MCF 10A (cell line): ENCODE measurements at places on chromosomes 16 and 17.

- DNase-seq, result no peak
Measured at GRCh38 chr17:5789528-5789927, 205.2 kb upstream of the NLRP1 start.

DNA sequence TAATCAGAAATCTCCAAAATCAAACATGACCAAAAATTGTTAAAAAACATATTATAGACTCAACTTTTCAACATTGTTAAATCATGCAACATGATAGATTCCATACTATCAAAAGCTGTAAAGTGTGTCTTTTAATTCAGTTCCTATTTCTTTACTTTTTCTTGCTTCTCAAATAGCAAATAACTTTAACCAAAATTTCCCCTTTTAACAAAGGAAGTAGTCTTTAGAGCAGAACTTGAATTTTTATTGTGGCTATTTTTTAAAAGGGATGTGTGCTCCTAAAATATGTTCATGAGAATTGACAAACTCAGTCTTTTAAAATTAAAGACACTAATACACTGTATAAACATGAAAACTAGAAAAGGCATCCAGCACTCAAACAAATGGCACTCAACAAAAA lies 49.1 kb downstream of the SPAG9 start:
- no peak for DNase-seq

DNA sequence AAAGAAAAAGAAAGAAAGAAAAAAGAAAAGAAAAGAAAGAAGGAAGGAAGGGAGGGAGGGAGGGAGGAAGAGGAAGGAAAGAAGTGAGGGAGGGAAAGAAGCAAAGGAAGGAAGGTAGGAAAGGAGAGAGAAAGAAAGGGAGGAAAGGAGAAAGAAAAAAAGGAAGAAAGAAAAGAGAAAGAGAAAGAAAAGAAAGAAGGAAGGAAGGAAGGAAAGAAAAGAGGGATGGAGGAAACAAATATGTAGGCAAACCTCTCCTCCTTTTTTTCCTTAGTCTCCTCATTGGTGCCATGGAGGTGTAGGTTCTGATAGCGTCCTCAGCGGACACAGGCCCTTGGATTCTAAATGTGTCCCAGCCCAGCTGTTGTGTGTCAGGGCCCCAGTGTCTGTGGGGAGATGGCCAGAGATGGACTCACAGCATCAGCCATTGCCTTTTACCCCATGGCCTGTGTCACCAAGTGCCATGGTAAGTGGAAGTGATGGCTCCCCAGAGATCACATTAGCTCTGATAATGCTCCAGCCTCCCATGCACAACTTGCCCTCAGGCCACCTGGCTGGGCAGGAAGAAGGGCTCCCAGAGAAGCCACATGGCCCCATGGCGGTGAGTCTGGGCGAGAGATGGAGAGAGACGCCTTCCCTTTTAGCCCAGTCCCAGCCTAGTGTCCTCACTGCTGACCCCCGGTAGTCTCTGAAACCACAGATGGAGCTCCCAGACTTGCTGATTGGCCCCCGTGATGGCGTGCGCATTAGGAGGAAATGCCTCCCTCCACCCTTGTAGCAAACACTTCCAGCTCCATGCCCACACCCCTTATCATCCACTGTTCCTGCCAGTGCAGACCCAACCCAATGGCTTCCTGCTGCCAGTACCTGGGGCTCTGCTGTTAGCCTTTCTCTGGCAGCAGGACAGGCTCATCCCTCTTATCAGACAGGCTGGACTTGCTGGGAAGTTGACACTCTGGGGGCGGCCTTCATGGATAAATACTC lies 3.7 kb upstream of the SLC6A2 start:
- no peak for DNase-seq

GRCh38 chr16:11528053-11528452 lies 58.7 kb downstream of the LITAF start:
- DNase-seq, result no peak

- DNase-seq, result no peak
Measured at GRCh38 chr16:19618876-19619275, 63.4 kb downstream of the VPS35L start.
